ENCODE measurements at places on chromosomes 4 and X.

GRCh38 chr4:17336524-17336961 is 175.3 kb downstream of the QDPR start:
- H3K27me3 ChIP-seq, result no peaks in the 10 kb centered on the region
- peak; percentile 87 for DNase-seq
- H3K27ac ChIP-seq, result peak overlapping the region; percentile 64
- peak overlapping the region; percentile 71 for H3K4me3 ChIP-seq
- no peaks in the 10 kb centered on the region for H3K36me3 ChIP-seq
- peaks cover 53% of the 10 kb centered on the region for H3K4me1 ChIP-seq

DNA sequence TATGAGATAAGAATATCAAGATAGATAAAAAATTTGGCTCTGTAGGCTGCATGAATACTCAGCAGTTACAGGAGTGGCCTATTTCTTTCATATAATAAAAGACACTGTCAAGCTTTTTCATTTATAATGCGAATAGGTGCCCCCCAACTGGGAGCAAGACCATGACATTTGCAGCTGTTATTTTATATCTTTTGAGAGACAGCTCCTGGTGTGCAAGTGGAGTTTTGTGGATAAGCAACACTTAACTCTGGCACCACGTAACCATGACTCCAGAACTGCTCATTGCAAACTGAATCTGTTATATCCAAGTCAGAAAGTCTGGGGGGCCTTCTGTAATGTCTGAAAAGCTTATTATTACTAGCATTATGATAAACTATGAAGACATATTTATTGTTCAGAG is 1372.4 kb downstream of the C4orf33 start:
- no peak for DNase-seq
- no peaks in the 10 kb centered on the region for H3K4me1 ChIP-seq
- no peak overlapping the region for H3K27ac ChIP-seq
- H3K27me3 ChIP-seq, result no peaks in the 10 kb centered on the region
- H3K4me3 ChIP-seq, result no peak overlapping the region

- no peaks in the 10 kb centered on the region for H3K4me1 ChIP-seq
- no peak overlapping the region for H3K27ac ChIP-seq
- DNase-seq, result peak; percentile 39
These were observed 11.8 kb upstream of the ZNF630 start for GRCh38 chrX:48083212-48083611.

- peak overlapping the region; percentile 42 for H3K4me3 ChIP-seq
- no peak overlapping the region for H3K27ac ChIP-seq
- peaks cover 65% of the 10 kb centered on the region for H3K27me3 ChIP-seq
- H3K4me1 ChIP-seq, result peaks cover 10% of the 10 kb centered on the region
These were observed 896 bp downstream of the KDR start for GRCh38 chr4:55124322-55125076.

DNA sequence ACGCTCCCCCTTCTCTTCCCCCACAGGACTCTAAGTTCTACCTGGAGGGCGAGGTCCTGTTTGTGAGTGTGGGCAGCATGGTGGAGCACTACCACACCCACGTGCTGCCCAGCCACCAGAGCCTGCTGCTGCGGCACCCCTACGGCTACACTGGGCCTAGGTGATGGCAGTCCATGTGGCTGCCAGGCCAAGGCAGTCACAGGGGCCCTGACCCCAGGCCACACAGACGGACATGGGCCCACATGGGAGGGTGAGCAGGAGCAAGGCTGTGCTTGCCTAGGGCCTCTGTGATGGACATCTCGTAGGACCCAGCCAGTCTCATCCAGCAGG is 10.0 kb upstream of the ADD1 start:
- H3K36me3 ChIP-seq, result peaks cover 1% of the 10 kb centered on the region
- DNase-seq, result no peak
- H3K27ac ChIP-seq, result peak overlapping the region; percentile 42
- H3K4me1 ChIP-seq, result peaks cover 32% of the 10 kb centered on the region

GRCh38 chr4:185513489-185514181 is 21.7 kb downstream of the PDLIM3 start:
- peaks cover 16% of the 10 kb centered on the region for H3K4me1 ChIP-seq
- H3K4me3 ChIP-seq, result no peak overlapping the region

GRCh38 chr4:5365071-5366008 is 314.1 kb downstream of the STK32B start:
- no peak overlapping the region for H3K27ac ChIP-seq
- no peaks in the 10 kb centered on the region for H3K4me1 ChIP-seq
- H3K27me3 ChIP-seq, result no peaks in the 10 kb centered on the region
- H3K4me3 ChIP-seq, result no peak overlapping the region

- H3K36me3 ChIP-seq, result no peaks in the 10 kb centered on the region
- H3K27me3 ChIP-seq, result no peaks in the 10 kb centered on the region
- H3K4me3 ChIP-seq, result no peak overlapping the region
- no peak for DNase-seq
These were observed 225.4 kb upstream of the AGA start for GRCh38 chr4:177667687-177668086.

GRCh38 chr4:126369076-126369475 is 1054.3 kb downstream of the FAT4 start:
- H3K36me3 ChIP-seq, result no peaks in the 10 kb centered on the region
- no peak overlapping the region for H3K27ac ChIP-seq
- DNase-seq, result no peak
- no peaks in the 10 kb centered on the region for H3K4me1 ChIP-seq

DNA sequence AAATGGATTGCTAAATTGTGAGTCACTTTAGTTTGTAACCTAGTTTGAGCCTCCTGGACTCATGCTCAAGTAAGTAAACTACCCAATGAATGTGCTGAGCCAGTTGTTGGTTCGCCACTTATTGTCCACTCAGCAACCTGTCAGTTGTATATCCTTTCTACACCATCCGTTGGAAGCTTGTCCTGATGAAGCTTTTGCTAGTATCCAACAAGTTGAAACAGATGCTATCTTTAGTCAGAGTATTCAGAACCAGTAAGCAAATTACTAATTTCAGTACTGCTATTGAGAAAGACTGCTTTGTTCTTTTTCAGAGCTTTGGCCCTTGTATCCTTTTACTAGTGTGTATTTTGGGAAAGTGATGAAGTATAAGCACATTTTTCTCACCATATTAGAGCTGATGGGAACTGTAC is 4.3 kb upstream of the NAA15 start:
- H3K27me3 ChIP-seq, result no peaks in the 10 kb centered on the region
- DNase-seq, result no peak

GRCh38 chr4:173237762-173238161 is 69.2 kb downstream of the GALNT7 start:
- no peaks in the 10 kb centered on the region for H3K27me3 ChIP-seq
- H3K27ac ChIP-seq, result no peak overlapping the region
- H3K36me3 ChIP-seq, result no peaks in the 10 kb centered on the region
- peaks cover 14% of the 10 kb centered on the region for H3K4me1 ChIP-seq
- no peak for DNase-seq

GRCh38 chr4:68433582-68433981 is 13.7 kb upstream of the TMPRSS11E start:
- no peaks in the 10 kb centered on the region for H3K27me3 ChIP-seq
- H3K36me3 ChIP-seq, result no peaks in the 10 kb centered on the region
- no peak for DNase-seq
- no peak overlapping the region for H3K4me3 ChIP-seq

DNA sequence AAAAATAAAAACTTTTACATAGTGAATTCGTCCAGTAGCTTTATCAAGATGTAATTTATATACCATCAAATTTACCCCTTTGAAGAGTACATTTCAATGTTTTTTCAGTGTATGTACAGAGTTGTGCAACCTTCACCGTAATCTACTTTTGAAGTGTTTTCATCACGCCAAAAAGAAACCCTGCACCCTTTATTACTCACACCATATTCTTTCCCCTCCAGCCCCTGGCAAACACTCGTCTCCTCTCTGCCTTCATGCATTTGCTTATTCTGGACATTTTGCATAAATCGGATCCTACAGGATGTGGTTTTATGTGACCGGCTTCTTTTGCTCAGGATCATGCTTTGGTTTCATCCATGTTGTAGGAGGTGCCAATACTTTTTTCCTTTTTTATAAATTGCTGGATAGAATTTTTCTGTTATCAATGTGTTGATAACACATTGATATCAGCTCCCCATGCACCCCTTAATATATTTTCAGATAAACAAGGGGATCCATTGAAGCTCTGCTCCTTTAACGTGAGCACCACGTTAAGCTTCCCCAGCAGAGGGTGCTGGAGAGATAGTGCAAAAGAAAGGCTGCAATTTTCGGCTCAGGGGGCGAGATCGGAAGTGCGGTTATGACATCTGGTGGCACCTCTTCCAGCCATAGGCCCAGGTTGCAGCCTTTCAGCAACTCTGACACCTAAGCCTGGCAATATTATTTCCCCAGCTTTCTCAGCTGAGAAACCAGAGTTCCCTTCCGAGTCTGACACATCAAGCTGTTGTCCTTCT is 100.1 kb upstream of the VCX3B start:
- no peak overlapping the region for H3K4me3 ChIP-seq
- H3K27me3 ChIP-seq, result no peaks in the 10 kb centered on the region
- no peak overlapping the region for H3K27ac ChIP-seq
- DNase-seq, result no peak

- no peaks in the 10 kb centered on the region for H3K4me1 ChIP-seq
- H3K4me3 ChIP-seq, result no peak overlapping the region
These were observed 102.1 kb downstream of the CPZ start for GRCh38 chr4:8694651-8695151.

GRCh38 chrX:118495958-118496762 is 545 bp downstream of the DOCK11 start:
- H3K4me1 ChIP-seq, result peaks cover 21% of the 10 kb centered on the region
- H3K4me3 ChIP-seq, result peak overlapping the region; percentile 98
- peak overlapping the region; percentile 94 for H3K27ac ChIP-seq
- H3K27me3 ChIP-seq, result peaks cover 7% of the 10 kb centered on the region
- DNase-seq, result peak; percentile 78
- H3K36me3 ChIP-seq, result peaks cover 2% of the 10 kb centered on the region

DNA sequence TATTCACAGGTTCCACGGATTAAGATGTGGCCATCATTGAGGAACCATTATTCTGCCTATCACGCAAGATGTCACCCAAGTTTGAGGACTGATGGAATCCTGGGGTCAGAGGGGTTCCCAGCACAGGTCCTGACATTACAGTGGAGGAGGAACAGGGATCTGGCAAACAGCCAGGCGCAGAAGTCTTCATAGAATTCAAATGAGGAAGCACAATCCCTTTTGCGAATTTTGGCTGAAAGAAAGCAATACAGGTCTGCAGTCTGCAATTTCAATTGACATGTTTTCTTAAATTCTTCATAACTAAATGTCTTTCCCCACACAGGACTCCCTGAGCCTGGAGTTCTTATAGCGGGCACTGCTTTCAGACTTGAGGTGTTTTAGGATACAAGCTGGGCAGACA is 14.5 kb downstream of the DOCK11 start:
- no peak for DNase-seq
- no peaks in the 10 kb centered on the region for H3K27me3 ChIP-seq
- H3K4me3 ChIP-seq, result no peak overlapping the region
- H3K27ac ChIP-seq, result peak overlapping the region; percentile 89

- no peak for DNase-seq
- H3K36me3 ChIP-seq, result no peaks in the 10 kb centered on the region
- H3K27ac ChIP-seq, result no peak overlapping the region
These were observed 27.5 kb upstream of the REPS2 start for GRCh38 chrX:16918979-16919378.

DNA sequence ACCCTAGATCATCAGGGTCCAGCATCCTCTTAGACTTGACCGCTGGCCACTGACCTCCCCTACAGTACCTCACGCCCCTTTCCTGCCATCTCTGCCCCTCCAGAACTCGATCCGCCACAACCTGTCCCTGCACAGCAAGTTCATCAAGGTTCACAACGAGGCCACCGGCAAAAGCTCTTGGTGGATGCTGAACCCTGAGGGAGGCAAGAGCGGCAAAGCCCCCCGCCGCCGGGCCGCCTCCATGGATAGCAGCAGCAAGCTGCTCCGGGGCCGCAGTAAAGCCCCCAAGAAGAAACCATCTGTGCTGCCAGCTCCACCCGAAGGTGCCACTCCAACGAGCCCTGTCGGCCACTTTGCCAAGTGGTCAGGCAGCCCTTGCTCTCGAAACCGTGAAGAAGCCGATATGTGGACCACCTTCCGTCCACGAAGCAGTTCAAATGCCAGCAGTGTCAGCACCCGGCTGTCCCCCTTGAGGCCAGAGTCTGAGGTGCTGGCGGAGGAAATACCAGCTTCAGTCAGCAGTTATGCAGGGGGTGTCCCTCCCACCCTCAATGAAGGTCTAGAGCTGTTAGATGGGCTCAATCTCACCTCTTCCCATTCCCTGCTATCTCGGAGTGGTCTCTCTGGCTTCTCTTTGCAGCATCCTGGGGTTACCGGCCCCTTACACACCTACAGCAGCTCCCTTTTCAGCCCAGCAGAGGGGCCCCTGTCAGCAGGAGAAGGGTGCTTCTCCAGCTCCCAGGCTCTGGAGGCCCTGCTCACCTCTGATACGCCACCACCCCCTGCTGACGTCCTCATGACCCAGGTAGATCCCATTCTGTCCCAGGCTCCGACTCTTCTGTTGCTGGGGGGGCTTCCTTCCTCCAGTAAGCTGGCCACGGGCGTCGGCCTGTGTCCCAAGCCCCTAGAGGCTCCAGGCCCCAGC is 5.2 kb downstream of the FOXO4 start:
- H3K27me3 ChIP-seq, result peaks cover 22% of the 10 kb centered on the region
- peaks cover 72% of the 10 kb centered on the region for H3K4me1 ChIP-seq
- no peak for DNase-seq

DNA sequence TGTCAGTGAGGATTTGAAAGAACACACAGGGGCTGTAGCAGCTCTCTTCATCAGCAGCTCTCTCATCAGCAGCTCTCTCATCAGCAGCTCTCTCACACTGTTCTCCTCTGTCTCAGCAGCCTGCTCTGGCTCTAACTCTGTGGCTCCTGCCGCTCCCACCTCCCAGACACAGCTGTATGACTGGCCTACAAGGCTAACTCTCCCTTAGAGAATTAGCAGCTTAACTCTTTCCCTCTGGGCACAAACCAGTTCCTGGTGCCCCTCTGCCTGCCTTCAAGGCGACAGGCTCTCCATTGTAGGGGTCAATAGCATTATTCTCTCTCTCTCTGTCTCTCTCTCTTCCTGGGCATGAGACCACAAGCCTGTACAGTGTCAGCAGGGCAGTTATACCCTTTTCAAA is 385.6 kb upstream of the PCDH10 start:
- DNase-seq, result no peak
- no peak overlapping the region for H3K27ac ChIP-seq
- H3K4me1 ChIP-seq, result no peaks in the 10 kb centered on the region
- H3K27me3 ChIP-seq, result no peaks in the 10 kb centered on the region

- no peaks in the 10 kb centered on the region for H3K36me3 ChIP-seq
- H3K4me3 ChIP-seq, result no peak overlapping the region
- H3K27me3 ChIP-seq, result no peaks in the 10 kb centered on the region
These were observed 1453.3 kb downstream of the PCDH18 start for GRCh38 chr4:136078976-136079375.

GRCh38 chr4:174377613-174378012 is 93.9 kb downstream of the CEP44 start:
- peaks cover 4% of the 10 kb centered on the region for H3K4me1 ChIP-seq
- DNase-seq, result no peak
- no peak overlapping the region for H3K4me3 ChIP-seq
- peak overlapping the region; percentile 34 for H3K27ac ChIP-seq

- DNase-seq, result no peak
- no peaks in the 10 kb centered on the region for H3K4me1 ChIP-seq
- H3K4me3 ChIP-seq, result no peak overlapping the region
- peaks cover 31% of the 10 kb centered on the region for H3K27me3 ChIP-seq
- no peaks in the 10 kb centered on the region for H3K36me3 ChIP-seq
These were observed 17.9 kb upstream of the BBS7 start for GRCh38 chr4:121888134-121888533.

- peaks cover 23% of the 10 kb centered on the region for H3K27me3 ChIP-seq
- H3K4me1 ChIP-seq, result no peaks in the 10 kb centered on the region
- no peak overlapping the region for H3K4me3 ChIP-seq
- H3K36me3 ChIP-seq, result no peaks in the 10 kb centered on the region
These were observed 76.2 kb downstream of the STARD8 start for GRCh38 chrX:68723491-68724155.

- no peaks in the 10 kb centered on the region for H3K27me3 ChIP-seq
- no peak overlapping the region for H3K27ac ChIP-seq
- no peak for DNase-seq
- H3K4me1 ChIP-seq, result no peaks in the 10 kb centered on the region
These were observed 200.3 kb upstream of the NHS start for GRCh38 chrX:17174671-17175070.

All from activated T-cell treated with anti-CD3 and anti-CD28 coated beads, Interleukin-2, amount 50 U/mL, for 72 hours (primary cell).